Urinary bladder (tissue), 4 donors: ENCODE measurements at places on chromosomes 7 and 10.

DNA sequence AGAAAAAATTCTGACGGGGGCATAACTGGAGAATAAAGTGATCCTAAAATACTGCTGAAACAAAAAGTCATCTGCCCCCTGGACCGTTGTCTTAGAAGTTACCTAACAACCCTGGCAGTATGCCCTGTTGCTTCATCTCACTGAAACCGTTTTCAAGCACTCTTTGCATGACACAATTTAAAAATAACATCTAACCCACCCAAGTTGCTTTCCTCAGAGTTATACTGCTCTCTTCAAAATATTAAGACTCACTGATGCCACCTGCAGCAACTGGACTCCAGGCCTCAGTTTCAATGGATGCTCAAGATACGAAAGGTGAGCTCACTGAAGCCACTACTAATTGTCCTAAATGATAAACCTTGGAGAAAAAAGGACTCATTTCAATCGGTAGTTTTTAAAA is 57.4 kb downstream of the CDK6 start:
- no peak for DNase-seq

- DNase-seq, result no peak
Measured at GRCh38 chr10:12684784-12685183, 316.7 kb downstream of the CCDC3 start.

- no peak for DNase-seq
Measured at GRCh38 chr7:37920849-37921805, 687 bp downstream of the EPDR1 start.

GRCh38 chr7:96729820-96730219 is 20.2 kb upstream of the SEM1 start:
- no peak for DNase-seq

GRCh38 chr10:77974396-77975074 is 48.0 kb upstream of the DLG5 start:
- no peak for DNase-seq

- no peak for DNase-seq
Measured at GRCh38 chr10:89129911-89130310, 77.2 kb downstream of the CH25H start.

- DNase-seq, result no peak
Measured at GRCh38 chr7:83655951-83656556, 7.1 kb upstream of the SEMA3E start.

DNA sequence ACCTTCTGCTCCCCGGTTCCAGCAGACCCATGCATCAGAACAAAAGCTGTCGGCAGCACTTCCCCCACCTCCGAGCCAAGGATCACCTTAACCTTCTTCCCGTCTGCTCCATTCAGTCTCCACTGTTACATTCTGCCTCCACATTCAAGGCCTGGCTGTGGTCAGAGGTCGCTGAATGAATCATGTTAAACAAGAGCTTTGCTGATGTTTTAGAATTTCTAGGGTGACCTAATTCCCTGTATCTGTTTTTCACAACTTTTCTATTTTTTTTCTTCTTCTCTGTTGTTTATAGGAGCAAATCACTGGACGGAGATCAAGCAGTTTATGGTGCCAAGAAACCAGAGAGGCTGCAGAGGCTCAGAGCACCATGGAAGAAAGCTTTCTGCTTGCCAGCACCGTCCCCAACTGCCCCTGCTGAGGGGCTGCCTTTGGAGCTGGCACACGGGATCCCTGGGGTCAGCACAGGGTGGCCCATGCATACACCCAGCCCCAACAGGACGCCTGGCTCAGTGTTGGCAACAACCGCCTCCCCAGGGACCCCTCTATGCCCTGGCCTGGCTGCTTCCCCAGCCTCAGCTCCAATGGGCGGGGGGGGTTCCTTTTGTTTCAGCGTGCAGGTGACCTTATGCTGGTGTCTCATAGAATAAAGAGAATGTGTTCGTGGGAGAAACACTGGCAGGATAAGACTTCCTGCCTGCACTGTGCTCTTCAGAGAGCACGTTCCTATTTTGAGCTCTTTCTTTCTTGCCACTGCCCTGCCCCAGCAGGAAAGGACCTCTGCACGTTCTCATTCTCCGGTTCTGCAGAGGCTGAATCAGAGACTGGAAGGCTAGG is 182.7 kb upstream of the LYZL2 start:
- peak; percentile 83 for DNase-seq

DNA sequence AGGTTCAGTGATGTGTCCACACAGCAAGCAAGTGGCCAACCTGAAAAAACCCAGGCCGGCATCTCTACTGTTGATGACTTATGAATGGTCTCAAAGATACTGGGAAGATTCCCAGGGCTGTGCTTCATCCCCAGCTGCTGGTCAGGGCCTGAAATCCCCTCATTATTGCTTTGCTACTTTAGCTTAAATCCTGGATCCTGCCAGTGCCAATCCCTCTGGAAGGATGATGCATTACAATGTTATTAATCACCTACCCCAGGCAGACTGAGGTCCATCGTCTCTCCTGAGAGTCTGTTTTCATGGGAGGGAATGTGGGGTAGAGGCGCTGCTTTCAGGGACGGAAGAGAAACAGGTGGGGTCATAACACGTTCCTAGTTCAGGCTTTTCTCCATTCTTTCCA is 371.6 kb downstream of the RPS24 start:
- no peak for DNase-seq

GRCh38 chr10:12966067-12966466 is 35.4 kb downstream of the CCDC3 start:
- DNase-seq, result no peak

- DNase-seq, result no peak
Measured at GRCh38 chr10:21260506-21261149, 264.9 kb downstream of the SKIDA1 start.

DNA sequence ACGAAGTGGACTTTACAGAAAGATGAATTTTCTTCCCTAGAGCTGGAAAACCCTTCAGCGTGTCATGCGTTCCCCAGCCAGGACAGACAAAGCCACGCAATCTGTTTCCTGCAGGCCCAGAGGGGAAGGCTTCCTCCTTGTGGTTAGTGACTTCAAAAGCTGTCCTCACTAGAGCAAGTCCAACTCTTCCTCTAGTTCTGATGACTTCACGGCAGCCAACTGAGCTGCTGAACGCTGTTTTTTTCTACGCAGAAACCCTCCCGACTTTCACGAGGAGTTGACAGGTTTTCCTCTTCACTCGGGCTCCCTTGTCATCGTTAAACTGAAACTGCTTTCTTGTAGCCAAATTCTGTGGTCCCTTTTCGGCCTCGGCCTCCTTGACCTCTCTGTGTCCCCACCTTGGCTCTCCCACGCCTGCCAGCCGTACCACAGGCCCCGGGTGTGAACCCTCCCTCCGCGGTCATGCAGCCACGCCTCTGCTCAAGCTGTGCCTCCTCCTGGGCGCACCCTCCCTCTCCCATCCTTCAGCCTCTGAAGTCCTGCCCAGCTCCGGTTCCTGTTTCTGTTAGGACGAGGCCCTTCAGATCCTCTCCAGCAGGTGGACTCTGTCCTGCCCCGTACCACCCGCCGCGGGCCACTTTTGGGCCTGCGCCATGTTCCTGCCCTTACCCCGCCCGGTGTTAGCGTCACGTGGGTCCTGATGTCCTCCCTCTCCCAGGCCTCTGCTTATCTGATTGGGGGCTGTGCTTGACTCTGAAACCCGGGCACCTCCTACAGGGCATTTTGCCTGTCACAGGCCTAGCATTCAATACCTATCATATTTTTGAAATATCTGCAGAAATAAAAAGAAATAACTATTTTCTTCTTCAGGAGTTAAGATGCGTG is 39.3 kb downstream of the CUX1 start:
- DNase-seq, result peak; percentile 42
